Glutamatergic neuron (in vitro differentiated cells): ENCODE measurements at places on chromosomes 5 and 9.

DNA sequence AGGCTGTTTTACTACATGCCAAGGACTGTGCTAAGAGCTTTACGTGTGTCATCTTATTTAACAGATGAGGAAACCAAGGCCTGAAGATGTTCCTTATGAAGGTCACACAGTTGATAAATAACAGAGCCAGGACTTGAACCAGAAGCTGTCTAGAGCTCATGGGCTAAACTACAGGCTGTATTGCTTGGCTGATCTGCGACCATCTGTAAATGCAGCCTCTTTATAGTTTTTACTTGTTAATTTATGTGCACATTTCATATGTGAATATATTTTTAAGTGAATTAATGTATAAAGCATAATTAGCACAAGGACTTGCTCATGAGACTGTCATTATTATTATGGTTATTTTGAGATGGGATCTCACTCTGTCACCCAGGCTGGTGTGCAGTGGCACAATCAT, 19.3 kb upstream of the GNPDA1 start:
- no peak for DNase-seq

- DNase-seq = peak; percentile 46
Measured at GRCh38 chr5:171907725-171908343, 98.6 kb downstream of the FBXW11 start.

DNA sequence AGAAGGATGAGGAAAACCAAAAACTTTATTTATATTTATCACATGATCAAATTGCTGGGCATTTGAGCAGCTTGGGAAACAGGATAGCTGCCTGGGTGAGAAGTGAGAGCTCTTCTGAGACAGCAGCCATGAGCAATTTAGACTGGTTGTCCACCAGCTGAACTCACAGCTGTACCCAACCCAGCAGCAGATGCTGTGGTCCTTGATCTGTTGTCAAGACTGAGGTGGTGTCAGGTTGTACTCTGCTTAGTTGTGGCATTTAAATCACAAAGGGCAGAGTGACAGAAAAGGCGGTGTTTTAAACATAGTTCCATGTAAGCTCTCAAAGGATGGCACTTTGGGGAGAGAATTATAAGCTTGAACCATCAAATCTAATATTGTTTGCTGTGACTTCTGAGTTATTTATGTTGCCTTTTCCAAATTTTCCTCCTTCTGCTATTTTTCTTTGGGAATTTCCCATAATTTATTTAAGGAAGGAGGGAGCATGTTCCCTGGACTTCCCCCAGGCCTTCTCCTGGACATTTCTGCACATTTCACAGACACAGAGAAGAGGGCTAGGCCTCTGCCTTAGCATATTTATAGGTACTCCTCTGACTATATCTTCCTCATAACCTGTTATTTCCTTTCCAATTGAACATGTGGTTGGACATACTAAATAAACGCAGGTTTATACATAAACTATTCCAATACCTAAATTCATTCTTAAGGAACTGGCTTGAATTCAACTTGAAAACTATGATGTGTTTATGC, 117.7 kb upstream of the FER start:
- DNase-seq = no peak

DNA sequence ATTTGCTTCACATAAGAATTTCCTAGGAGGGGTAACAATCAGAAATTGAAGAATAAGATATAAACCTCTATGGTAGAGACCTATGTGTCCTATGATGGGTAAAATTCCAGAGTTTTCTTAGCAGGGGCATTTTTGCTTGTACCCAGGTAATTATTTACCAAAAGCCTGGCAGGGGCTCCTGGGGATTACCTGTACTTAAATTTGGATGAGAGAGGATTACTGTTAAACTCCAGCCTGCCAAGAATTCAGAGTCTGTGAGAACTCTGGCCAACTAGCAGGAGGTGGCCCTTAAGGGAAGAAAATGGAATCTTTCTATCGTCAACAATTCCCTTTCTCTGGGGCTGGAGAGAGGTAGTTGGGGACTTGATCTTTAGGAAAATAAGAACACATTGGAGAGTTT, 460.4 kb downstream of the PDE4D start:
- DNase-seq = no peak

DNA sequence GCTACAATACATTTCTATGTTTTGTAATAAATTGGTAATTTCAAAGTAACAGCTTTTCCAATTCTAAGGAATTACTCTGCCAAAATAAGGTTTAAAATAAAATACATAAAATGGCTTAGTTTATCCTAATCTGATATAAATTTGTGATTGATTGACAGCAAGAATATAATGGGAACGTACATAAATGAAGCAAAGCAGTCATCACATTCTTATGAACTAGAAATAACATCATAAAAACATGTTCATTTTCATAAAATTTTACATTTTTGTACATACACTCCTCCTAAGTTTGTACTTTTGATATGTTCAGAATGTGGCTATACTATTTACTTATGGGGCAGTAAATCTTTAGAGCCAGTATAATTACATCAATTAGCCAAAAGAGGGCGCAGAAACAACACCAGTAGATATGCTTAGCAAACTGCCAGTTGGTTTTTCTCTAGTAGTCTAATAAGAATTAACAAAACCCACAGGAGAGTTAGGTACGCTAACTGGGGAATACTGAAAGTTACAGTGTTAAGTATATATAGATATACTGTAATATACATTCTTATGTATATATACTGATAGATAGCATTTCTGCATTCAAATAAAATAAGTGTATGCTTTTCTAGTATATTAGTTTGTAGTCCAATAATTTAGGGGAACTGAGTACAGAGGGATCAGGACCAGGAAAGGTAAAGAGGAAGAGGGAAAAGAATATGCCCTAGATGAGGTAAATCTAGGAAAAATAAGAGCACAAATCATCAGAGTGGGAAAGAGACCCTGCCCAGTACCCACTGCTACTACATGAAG, 76.8 kb downstream of the ZDHHC21 start:
- DNase-seq = no peak

DNA sequence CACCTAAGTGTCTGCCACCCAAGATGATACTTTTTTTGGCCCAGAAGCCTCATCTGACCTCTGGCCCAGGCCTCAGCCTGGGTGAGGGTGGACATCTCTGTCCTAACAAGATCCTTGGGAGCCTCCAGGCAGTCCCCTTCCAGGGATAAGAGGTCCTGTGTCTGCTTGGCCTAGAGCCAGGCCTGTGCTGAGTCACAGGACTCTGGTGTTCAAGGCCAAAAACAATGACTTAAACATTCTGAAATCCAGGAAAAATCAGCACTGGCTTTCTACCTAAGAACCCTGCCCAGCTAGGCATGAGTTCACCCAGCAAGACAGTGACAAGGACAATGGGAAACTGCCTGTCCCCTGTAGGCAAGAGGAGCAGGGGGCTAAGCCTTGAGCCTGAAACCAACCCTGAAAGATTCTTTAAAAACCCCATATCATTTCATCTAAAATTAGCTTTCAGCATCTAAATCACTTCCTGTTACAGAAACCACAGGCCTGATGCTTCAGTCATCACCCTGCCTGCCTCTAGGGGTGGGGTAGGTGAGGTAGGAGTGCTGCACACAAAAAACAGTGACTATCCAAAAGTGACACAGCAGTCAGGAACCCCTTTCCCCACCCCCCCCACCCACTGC, 29.9 kb downstream of the CSF2 start:
- no peak for DNase-seq

DNA sequence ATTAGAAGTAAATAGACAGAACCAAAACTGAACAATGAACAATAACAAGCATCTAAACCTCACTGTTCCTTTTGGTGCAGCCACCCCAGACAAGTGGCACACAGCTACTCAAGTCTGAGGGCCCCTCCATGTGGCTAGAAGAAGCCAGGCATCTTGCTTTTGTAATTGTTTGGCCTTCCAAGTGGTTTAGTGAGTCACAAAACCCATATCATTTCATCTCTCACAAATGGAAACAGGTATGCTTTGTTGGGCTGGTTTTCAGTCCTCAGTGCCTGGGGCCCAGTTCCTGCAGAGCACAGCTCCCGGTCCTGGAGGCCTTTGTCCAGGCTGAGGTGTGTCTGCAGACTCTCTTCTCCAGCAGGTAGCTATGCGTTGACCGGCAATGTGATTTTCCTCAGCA, 16.7 kb downstream of the PRLR start:
- DNase-seq = no peak

DNA sequence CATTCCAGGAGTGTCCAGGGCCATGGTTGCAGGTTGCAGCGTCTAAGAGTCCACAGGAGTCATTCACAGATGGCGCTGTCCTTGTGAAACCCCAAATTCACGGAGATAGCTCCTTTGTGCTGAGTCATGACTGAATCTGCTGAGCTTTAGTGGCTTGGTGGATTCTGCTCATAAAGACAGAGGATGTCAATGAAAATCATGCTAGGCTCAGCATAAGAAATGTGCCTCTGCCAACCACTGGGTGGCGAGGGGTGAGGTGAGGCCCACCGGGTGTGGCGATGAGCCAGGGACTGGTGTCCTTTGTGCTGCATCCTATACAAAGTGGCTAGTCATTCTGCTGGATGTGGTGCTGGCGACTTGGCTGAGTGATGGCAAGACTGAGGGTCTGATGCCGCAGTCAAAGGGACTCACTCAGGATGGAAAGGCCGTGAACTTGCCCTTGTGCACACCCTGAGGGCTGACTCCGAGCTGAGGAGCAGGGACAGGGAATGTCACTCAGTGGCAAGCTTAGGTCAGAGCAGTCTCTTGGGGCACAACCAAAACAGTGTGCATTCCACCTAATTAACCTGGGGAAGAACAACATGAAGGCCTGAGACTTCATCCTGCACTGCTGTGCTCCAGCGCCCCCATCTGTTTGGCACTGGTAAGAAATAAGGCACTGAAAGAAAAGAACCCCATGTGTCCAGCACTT, 71.5 kb downstream of the DAP start:
- peak; percentile 75 for DNase-seq

DNA sequence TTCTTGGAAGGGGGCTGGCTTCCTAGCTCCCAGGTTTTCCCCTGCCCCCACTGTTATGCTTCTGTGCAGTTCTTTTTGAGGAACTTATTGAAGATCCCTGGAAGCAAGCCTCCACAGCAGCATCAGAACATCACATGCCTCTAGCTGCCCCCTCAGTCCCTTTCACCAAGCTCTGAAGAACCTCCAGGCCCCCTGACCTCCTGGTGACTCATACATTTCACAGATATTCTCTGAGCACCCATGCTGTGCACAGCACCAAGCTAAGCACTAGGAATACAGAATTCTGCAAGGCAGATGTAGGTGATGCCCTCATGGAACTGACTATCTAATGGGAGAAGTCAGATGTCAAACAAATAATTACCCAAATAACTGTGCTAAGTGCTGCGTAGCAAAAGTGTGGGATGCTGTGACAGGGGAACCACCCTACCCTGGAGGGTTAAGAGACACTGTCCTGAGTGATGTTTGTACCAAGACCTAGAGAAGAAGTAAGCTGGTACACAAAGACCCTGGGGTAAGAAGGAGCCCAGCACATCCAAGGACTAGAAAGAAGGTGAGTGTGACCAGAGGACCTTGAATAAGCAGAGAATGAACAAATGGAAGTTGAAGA, 213.7 kb upstream of the NR4A3 start:
- no peak for DNase-seq

GRCh38 chr9:5554254-5554653, 43.9 kb downstream of the PDCD1LG2 start:
- DNase-seq = no peak

DNA sequence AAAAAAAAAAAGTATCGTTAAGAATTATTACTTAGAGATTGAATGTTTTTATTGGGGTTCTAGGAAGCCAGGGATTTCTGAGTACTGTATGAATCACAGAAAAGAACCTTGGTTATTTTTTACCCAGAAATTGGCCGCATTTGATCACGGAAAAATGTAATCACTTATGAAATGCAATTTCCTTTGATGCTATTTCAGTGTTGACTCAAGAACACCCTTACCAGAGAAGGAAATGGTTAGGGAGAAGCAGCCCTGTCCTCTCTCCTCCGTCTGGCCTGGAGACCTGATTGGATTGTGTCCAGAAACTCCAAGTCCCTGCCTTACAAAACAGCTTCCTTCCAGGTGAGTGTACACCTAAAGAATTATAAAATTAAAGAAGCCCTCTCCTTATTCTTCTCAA, 116.7 kb downstream of the MED10 start:
- no peak for DNase-seq

DNA sequence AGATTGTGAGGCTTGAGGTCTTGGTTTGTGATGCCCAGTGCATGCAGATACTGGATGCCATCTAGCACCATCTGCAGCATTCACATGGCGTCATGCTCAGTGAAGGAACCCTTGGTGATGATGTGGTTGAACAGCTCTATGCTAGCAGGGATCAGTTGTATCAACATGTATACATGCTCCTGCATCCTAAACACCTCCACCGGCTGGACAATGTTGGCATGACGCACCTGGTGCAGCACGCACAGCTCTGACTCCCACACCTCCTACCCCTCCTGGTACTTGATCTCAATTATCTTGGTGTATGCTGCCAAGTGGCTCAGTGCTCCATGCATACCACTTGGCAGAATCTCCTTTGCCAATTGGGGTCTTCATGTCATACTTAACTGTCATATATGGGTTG, 49.1 kb downstream of the MTREX start:
- no peak for DNase-seq

DNA sequence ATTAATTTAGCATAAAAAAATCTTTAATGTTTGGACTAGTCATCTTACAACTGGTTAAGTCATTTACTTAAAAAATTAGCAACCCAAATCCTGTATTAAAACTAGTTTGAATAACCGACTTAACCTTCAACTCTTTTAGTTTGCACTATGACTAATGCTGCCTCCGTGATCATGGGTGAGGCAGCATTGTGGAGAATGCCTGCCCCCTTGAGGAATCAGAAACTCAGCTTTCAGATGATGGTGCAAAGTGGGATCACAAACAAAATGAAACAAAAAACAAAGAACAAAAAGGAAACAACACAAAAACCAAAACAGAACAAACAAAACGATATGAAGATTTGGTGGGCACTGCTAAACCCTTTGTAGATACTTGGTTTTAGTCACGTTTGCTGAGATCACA, 127.0 kb upstream of the PALM2AKAP2 start:
- no peak for DNase-seq
